ENCODE measurements at places on chromosomes 2 and 18.

- no peak for DNase-seq
Measured at GRCh38 chr18:12625241-12625640, 32.7 kb downstream of the SPIRE1 start.

DNA sequence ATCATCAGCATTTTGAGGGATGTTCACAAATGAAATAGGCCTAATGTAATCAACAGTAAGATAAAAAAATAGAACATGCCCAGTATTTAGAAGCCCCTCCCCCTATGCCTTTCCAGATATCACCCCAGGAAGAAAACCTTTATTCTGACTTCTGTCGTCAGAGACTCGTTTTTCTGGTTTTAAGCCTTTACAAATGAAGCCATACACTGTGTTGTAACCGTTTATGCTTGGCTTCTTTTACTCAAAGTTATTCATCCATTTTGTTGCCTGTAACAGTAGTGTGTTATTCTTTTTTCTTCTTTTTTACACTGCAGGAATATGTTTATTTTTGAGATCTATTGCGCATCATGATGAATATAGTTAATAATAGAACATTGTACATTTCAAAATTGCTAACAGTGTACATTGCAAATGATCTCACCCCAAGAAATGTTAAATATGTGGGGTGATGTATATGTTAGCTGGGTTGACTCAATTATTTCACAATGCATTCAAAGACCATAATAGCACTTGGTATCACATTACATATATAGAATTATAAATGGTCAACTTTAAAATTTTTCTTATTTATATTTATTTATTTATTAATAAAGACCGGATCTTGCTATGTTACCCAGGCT lies 28.1 kb upstream of the PNPT1 start:
- DNase-seq, result no peak

DNA sequence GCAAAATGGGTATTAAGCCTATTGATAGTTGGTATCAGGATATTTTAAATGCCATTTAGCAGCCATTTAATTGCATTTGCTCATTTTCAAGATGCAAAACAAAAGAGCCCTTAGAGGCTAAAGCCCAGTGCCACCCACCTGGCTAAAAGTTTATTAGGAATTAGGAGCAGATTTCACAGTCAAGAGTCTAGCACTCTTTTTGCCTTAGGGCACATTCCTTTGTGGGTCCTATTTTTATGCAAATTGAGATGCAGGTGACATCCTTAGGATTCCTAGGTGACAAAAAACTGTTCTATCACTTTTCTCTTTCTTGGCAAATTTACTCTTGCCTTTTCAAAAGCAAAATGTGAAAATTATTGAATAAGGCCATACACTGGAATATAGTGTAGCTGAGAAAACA lies 42.0 kb downstream of the CTNNA2 start:
- no peak for DNase-seq

GRCh38 chr2:69459936-69460335 lies 22.7 kb upstream of the NFU1 start:
- DNase-seq, result peak; percentile 15

GRCh38 chr2:235543128-235543750 lies 49.4 kb downstream of the AGAP1 start:
- no peak for DNase-seq

DNA sequence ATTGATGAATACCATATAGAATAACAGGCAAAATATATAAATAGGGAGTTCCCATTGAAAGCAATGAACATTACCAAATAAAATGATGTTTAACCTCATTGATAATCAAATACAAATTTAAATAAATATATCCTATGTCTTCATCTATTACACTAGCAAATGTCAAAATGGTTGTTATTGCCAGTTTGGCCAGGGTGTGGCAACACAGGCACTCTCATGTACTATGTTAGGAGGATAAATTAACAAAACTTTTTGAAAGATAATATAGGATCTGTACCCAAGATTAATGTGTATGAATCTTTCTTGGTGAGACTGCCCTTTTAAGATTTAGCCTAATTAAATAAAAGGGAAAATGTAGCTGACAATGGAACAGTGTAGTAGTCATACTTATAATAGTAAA lies 659.3 kb downstream of the ERBB4 start:
- DNase-seq, result no peak

DNA sequence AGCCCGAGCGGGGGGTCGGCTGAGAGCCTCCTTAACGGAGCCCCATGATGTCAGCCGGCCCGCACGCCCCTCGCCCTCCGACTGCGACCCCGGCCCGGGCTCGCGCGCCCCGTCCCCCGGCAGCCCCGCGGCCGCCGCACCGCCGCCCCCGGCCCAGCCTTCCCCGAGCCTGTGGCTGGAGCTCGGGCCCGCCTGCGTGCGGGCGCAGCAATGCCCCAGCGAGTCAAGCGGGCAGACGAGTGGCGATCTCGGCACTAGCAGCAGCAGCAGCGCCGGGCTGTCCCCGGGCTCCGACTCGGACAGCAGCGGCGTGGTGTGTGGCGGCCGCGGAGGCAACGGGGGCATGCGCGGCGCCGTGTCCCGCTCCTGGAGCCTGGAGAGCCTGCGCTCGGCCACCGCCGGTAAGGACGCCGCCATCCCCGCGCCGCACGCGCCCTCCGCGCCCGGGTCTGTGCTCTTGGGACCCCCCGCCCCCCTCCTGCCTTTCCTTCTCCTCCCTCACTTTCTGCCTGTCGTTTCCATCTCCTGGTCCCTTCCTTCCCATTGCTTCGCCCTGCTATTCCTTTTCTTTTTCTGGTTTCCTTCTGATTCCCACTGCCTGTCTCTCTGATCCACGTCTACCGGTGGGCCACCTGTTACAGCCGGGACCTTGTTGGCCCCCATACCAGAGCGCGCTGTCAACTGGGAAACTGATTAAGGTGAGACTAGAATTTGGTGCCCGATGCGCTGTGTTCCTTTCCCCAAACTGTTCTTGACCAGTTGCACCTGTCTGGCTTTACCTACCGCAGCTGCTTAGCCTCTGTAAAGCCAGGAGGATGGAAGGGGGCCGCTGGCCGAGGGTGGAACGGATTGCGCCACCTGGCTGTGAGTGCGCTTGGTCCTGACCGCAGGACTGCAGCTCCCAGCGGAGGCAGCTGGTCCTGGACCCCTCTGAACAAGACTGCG lies 127.4 kb downstream of the ARHGEF4 start:
- no peak for DNase-seq

DNA sequence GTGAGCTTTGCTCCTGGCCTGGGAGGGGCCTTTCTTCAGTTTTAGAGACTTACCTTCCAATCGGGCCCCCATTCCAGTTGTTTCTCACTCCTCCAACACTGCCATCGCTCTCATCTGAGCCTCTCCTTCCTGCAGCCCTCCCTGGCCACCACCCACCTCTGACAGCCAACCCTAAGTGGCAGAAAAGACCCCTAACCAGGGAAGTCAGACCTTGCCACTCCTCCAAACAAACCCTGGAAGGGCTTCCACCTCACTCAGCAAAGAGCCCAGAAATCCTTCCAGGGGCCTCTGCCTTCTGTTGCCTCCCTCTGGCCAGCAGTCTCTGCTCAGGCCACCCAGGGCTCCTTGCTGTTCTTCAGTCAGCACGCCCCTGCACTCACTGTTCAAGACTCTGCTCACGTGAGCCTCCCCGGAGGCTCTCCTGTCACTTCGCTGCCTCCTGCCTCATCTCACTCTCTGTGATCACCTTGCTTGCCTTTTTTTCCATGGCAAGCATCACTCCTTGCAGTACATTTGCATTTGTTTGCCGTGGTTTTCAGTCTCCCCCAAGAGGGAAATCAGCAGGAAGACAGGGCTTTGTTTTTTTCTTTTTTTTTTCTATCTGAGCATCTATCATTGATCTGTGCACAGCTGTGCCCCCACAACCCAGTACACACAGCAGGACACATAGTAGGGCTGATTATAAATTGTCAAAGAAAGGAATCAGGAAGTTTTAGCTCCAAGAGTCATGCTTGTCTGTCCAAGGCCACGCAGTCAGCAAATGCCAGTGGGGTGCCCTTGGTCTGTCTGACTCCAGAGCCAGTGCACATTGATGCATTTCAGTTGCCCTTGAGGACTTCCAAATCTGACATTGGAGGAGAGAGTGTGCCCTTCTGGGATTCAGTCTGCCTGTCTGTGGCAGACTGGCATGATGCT lies 83.9 kb downstream of the INHBB start:
- DNase-seq, result no peak

DNA sequence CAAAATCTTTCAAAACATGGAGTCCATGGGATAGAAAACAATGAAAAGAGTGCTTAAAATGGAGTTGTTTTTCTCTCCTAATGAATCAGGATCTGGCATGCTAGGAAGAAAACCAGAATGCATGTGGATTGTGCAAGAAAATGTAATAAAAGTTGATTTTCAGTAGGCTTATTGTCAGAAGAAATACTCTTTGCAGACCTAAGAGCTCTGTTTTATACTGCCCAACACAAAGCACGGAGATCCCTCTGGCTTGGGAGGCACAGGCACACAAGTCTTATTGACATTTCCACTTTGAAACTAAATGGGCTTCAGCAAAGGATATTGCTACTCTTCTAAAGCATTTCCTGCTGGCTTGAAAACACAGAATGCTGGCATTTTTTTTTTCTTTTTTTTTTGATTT lies 15.5 kb upstream of the DAPL1 start:
- DNase-seq, result no peak

DNA sequence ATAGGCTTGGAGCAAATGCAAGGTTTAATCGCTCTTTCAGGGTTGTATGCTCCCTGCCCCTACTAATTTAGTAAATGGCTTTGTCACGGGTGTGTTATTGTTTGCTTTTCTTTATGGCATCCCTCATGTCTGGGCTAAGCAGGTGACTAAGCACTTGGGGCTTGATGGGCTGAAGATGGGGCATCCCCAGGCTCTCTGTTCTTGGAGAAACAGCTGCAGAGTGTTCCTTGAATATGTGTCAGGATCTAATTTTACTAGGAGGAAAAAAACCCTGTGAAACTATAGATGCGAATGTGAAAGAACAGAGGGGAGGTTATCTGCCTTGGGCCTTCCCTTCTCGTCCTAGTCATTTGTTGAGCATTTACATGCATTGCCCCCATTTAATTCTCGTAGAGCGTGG lies 94.7 kb upstream of the TAF1B start:
- no peak for DNase-seq

Data from astrocyte of the cerebellum (primary cell).